ENCODE measurements at places on chromosomes 4 and X.
A peak's percentile ranks its signal among the peaks of the same experiment; 100 is the strongest.

GRCh38 chr4:118353534-118354030 lies 779 bp upstream of the PRSS12 start:
- DNase-seq, result no peak

DNA sequence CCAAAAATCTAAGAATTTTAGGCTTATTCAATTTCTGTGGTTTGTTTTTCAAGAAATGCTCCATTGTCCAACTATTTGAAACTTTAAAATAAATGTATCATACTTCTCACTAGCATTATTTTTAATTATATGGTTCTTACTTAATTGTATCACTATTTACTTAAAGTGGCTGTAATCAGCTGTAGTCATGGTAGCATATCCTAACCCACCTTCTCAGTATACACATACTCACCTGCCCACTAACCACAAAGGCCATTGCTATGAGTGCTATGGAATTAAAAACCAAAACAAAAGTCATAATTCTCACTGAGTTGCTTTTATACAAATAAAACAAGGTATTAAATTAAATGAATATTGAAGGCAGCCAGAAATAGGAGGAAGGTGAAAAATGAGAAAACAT lies 5.0 kb downstream of the FBXO8 start:
- DNase-seq, result no peak

DNA sequence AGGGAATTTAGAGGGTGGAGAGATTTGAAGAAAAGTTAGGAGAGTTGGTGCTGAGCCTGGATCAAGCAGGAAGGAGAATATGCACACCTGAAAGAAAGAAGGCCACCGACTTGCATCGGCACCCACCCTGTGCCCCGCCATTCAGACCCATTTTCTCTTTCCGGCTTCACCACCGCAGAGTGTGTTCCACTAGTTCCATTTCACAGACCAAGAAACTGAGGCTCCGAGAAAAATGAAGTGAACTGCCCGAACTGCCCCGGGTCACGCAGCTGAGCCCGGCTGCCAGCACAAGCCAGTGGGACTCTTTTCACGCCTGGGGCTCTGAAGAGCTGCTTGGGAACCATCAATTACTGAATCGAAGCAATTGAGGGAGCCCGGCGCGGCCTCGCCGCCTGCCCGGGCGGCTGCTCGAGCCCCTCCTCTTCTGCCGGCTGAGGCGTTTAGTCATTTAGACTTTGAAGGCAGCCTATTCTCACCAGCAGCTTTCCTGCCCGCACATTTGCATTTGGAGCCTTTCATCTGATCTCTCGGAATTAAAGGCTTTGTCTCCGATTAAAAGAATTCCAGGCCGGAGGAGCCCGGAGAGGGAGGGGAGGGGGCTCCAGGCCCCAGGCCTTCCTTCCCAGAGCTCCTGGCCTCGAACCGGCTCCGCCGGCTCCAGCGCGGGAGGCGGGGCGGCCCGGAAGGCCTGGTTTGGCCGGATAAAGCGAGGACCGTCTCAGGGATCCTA lies 140.2 kb upstream of the PJA1 start:
- DNase-seq, result no peak

GRCh38 chr4:176376032-176376614 lies 56.4 kb downstream of the SPCS3 start:
- peak; percentile 18 for DNase-seq

DNA sequence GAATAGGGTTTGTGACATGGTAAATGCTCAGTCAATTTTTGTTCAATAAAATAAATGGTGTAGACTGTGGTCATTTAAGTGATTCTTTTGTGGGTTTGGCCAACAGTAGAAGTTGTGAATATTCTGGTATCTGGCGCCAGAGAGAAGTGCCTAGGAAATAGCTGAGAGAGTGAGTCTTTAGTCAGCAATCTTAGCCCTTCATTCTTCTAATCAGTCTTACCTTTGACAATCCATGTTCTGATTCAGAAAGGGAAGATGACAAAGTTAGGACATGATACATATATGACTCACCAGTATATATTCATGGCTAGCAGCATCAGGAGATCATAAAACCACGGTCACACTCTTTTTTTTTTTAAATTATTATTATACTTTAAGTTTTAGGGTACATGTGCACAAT lies 141.8 kb upstream of the PCDH18 start:
- DNase-seq, result peak; percentile 91

GRCh38 chr4:54192811-54193210 lies 36.3 kb upstream of the PDGFRA start:
- no peak for DNase-seq

- no peak for DNase-seq
These were observed 11.3 kb upstream of the CHRNA9 start for GRCh38 chr4:40323866-40324265.

GRCh38 chrX:140799216-140799615 lies 89.7 kb downstream of the LINC00632 start:
- DNase-seq, result no peak

GRCh38 chrX:68261060-68261672 lies 172.1 kb downstream of the OPHN1 start:
- DNase-seq, result peak; percentile 21

GRCh38 chr4:159049780-159050375 lies 53.0 kb upstream of the RAPGEF2 start:
- DNase-seq, result no peak

DNA sequence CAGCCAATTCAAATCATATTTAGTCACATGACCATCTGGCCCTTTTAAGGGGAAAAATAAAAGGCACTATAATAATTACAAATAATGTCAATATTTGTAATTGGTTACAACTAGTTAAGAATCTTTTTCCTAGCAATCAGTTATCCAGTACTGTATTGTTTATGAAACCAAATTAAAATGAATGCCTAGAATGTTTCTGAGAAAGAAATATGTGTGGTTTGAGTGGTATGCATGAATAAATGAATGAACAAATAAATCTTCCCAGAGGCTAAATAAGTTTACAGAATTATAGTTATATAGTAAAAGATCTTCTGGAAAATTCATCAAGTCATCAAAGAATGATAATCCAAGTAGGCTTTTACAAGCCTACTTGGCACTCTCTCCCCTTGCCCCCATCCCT lies 55.8 kb upstream of the F8A3 start:
- no peak for DNase-seq

DNA sequence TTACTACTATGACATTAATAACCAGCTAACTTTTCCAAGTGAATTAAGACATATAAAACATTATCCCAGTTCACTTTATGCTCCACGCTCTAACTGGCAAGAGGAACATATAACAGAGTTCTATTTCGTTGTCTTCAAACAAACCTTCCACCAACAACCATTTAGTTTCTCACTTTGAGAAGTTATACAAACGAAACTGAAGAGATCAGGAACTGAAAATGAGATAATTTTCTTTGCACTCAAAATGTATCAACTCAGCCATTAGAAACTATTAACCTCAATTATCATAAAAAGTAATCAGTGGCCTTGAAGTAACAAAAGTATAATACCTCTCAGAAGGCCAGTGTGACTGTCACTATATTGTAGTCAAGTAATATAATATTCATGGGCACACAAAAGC lies 70.1 kb downstream of the CHM start:
- no peak for DNase-seq

DNA sequence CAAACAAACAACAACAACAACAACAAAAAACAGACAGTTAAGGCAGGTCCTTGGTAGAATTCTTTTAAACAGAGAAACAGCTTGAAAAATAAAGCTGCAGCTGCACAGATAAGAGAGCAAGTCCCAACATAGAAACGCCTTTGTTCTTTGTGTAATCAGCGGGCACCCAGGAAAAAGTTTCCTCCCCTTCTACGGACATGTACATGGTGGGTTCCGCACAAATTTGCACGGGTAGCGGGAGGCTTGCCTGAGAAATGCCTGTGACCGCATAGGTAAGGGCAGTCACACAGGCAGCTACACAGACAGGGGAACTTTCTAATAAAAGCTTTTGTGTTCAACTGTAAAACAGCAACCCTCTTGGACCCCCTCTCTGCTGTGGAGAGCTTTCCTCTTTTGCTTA lies 25.7 kb upstream of the CT47A1 start:
- no peak for DNase-seq

DNA sequence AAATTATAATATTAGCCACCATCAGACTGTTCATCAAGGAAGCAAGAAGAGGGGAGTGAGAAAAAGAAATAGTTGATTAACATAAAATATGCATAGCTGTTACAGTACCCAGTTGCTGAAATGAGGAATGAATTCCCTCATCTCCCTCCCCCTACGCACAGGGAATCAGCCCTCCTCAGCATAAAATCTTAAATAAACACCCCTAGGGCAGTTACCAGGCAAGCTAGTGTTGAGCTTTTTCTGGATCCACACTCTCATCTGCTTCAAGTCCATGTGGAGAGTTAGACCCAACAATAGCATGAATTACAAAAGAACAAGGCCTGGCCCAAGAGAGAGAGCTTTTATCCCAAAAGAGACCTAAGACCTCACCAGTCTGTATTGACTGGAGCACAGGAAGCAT lies 19.0 kb upstream of the SYTL4 start:
- DNase-seq, result no peak

DNA sequence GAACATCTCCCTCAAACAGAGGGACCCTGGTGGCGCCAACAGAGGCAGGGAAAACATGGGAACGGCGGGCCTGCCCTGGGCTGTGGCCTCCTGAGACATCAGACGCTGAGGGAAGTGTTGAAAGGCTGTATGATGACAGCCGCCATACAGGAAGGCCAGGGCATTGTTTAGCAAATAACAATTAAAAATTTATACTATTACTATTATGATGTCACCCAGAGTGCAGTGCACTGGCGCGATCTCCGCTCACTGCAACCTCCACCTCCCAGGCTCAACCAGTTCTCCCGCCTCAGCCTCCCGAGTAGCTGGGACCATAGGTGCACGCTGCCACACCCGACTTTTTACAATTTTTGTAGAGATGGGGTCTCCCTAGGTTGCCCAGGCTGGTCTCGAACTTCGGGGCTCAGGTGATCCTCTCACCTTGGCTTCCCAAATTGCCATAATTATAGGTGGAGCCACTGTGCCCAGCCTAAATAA lies 54.6 kb downstream of the CPZ start:
- no peak for DNase-seq

DNA sequence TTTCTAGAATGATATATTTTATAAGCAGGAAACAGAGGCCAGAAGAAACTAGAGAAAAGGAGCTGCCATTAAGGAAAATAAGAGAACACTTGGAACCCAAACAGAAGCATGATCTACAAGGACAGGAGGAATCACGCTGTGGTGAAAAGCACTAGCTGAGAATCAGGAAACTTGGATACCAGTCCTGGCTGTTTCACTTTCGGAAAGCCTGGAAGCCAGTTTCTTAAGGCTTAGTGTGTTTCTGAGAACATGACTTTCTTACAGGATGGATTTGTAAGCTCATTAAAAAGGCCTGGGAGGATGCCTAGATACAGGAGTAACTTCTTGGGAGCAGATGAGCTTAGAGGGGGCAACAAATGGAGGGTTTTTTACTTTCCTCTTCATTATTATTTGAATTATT lies 36.9 kb downstream of the TLL1 start:
- no peak for DNase-seq

GRCh38 chr4:48234575-48234974 lies 35.1 kb downstream of the TEC start:
- DNase-seq, result no peak

Data from fibroblast of upper back skin (primary cell).